ENCODE measurements at places on chromosomes 7 and 10.

- DNase-seq, result no peak
Observed at GRCh38 chr10:73589563-73590126, 1.5 kb downstream of the USP54 start.

- DNase-seq, result no peak
Observed at GRCh38 chr7:129569326-129569725, 42.2 kb upstream of the NRF1 start.

DNA sequence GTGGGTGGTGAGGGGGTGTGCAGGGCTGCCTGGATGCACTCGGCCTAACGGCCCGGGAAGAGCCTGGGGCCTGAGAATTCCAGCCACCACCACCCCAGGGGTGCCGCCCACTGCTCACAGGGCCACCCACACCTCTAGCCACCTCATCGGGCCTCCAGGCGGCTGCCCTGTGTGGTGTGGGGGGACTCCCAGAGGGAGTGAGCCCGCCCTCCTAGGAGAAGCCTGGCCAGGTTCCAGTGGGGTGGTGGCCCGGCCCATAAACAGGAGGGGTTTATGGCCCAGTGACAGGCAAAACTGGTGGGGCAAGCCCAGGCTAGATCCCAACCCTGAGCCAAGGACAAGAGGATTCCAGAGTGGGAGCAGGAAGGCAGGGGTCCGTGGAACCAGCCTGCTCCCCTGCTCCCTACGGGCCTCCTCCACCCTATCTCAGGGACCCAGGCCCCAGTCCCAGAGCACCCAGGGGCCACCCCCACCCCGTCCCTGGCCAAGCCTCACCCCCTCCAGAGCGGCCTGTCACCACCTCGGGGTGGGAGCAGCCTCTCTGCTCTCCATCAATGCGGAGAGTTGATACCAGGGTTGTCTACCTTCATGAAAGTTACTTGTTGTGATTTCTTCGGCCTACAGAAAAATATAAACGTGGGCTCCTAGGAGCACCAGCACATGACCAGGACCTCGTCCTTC lies 20.2 kb upstream of the PDGFA start:
- DNase-seq, result peak; percentile 77

GRCh38 chr10:111348076-111348475 lies 271.2 kb downstream of the ADRA2A start:
- DNase-seq, result no peak

GRCh38 chr10:8312079-8312478 lies 257.6 kb downstream of the GATA3 start:
- no peak for DNase-seq

DNA sequence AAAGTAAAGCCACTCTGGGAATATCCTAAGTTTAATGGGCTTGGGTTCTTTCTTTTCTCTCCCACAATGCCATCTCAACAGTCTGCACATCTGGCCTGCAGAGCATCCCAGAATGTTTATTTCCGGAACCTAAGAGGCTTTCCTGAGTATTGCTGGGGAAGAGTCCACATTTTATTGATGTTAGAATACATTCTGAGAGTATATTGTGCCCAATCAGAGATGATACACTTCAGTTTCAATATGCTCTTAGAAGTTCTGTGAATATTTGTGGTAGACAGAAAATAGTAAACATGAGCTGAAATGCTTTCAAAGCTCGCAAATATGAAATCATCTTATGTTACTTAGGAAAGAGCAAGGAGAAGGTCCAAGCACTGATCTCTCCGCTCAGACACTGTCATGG lies 200.6 kb downstream of the TWIST1 start:
- DNase-seq, result peak; percentile 30

- peak; percentile 99 for DNase-seq
Observed at GRCh38 chr7:40808378-40808942, 673.7 kb downstream of the SUGCT start.

Data from fibroblast of skin of abdomen (primary cell).